ENCODE measurements at places on chromosomes 5 and 9. TPM values are rescaled to one million over a fixed set of nuclear protein-coding genes. Genes with fewer than 3 reads are reported as not detected.

DNA sequence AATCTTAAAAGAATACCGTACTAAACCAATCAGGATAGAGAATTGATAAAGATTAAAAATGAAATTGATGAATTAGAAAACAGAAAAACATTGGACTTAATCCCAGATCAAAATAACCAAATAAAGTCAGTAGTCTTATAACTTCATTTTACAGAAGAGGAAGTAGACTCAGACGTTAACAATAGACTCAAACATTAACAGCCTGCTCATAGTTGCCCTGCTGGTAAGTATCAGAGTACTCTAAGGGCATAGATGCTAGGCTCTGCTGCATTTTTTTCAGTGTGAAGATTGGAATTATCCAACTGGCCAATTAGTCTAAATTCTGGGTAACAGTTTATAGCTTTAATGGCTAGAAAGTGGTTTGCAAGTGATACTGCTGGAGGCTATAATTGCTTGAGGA is 42.9 kb downstream of the ADGRV1 start:
- H3K4me3 ChIP-seq, result no peak overlapping the region
- H3K27ac ChIP-seq, result no peak overlapping the region
- peaks cover 12% of the 10 kb centered on the region for H3K27me3 ChIP-seq
- H3K36me3 ChIP-seq, result no peaks in the 10 kb centered on the region

DNA sequence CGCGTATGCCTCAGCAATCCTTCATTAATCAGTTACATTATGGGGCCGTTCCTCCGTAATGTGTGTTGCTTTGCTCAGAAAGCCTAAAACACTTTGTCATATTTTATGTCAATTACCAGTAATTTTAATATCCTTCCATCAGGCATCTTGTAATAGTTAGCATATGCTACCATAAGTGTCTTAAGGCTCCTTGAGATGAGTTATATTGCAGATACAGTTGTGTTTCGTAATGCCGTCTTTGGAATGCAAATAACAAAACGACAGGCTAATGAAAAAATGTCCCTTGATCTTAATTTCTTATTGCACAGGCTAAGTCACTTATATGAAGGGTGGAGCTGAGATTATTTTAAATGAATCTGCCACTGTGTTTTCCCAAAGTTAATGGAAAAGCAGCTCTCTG is 50.5 kb downstream of the TBCA start:
- DNase-seq, result no peak
- no peaks in the 10 kb centered on the region for H3K27me3 ChIP-seq
- H3K4me1 ChIP-seq, result peaks cover 6% of the 10 kb centered on the region
- no peaks in the 10 kb centered on the region for H3K36me3 ChIP-seq

GRCh38 chr5:147578228-147579024 is 68.6 kb upstream of the DPYSL3 start:
- DNase-seq, result no peak
- H3K27me3 ChIP-seq, result no peaks in the 10 kb centered on the region
- H3K4me3 ChIP-seq, result no peak overlapping the region
- no peak overlapping the region for H3K27ac ChIP-seq
- H3K4me1 ChIP-seq, result no peaks in the 10 kb centered on the region

- H3K4me1 ChIP-seq, result peaks cover 8% of the 10 kb centered on the region
- DNase-seq, result peak; percentile 64
- H3K36me3 ChIP-seq, result no peaks in the 10 kb centered on the region
- H3K27me3 ChIP-seq, result peaks cover 14% of the 10 kb centered on the region
- H3K27ac ChIP-seq, result no peak overlapping the region
Measured at GRCh38 chr9:128254855-128255759, 20.7 kb downstream of the GOLGA2 start.

GRCh38 chr5:138582959-138583358 is 7.8 kb upstream of the HSPA9 start:
- no peaks in the 10 kb centered on the region for H3K4me1 ChIP-seq
- no peaks in the 10 kb centered on the region for H3K36me3 ChIP-seq
- H3K4me3 ChIP-seq, result no peak overlapping the region
- DNase-seq, result no peak

GRCh38 chr5:151699071-151699901 is 12.6 kb upstream of the SPARC start:
- no peaks in the 10 kb centered on the region for H3K4me1 ChIP-seq
- DNase-seq, result no peak
- H3K4me3 ChIP-seq, result no peak overlapping the region
- H3K27ac ChIP-seq, result no peak overlapping the region
- no peaks in the 10 kb centered on the region for H3K36me3 ChIP-seq
- H3K27me3 ChIP-seq, result peaks cover 7% of the 10 kb centered on the region

GRCh38 chr5:160508780-160509361 is 87.2 kb downstream of the PTTG1 start:
- peak; percentile 75 for DNase-seq
- no peaks in the 10 kb centered on the region for H3K36me3 ChIP-seq
- peaks cover 47% of the 10 kb centered on the region for H3K4me1 ChIP-seq
- peak overlapping the region; percentile 52 for H3K27ac ChIP-seq
- peaks cover 2% of the 10 kb centered on the region for H3K27me3 ChIP-seq

- H3K36me3 ChIP-seq, result peaks cover 2% of the 10 kb centered on the region
- no peaks in the 10 kb centered on the region for H3K27me3 ChIP-seq
- H3K4me1 ChIP-seq, result no peaks in the 10 kb centered on the region
- H3K27ac ChIP-seq, result no peak overlapping the region
- no peak for DNase-seq
Measured at GRCh38 chr9:121852241-121852640, 200.8 kb downstream of the DAB2IP start.

DNA sequence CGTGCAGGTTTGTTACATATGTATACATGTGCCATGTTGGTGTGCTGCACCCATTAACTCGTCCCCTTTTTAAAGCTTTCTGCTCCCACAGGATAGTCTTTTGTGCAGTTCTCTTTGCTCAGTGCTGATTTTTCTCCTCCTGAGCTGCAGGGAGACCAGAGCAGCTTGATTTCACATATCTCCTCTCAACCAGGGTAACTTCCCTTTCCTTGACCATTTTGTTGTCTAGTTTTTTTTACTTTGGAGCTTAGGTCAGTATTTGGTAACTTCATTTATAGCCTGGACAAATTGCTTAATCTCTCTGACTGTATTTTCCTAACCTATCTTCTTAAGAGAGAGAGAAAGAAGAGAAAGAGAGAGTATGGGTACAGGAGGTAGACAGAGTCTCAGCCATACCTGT is 137.1 kb upstream of the ZNF366 start:
- no peaks in the 10 kb centered on the region for H3K4me1 ChIP-seq
- H3K36me3 ChIP-seq, result no peaks in the 10 kb centered on the region
- H3K4me3 ChIP-seq, result no peak overlapping the region
- peaks cover 16% of the 10 kb centered on the region for H3K27me3 ChIP-seq
- DNase-seq, result no peak
- no peak overlapping the region for H3K27ac ChIP-seq

DNA sequence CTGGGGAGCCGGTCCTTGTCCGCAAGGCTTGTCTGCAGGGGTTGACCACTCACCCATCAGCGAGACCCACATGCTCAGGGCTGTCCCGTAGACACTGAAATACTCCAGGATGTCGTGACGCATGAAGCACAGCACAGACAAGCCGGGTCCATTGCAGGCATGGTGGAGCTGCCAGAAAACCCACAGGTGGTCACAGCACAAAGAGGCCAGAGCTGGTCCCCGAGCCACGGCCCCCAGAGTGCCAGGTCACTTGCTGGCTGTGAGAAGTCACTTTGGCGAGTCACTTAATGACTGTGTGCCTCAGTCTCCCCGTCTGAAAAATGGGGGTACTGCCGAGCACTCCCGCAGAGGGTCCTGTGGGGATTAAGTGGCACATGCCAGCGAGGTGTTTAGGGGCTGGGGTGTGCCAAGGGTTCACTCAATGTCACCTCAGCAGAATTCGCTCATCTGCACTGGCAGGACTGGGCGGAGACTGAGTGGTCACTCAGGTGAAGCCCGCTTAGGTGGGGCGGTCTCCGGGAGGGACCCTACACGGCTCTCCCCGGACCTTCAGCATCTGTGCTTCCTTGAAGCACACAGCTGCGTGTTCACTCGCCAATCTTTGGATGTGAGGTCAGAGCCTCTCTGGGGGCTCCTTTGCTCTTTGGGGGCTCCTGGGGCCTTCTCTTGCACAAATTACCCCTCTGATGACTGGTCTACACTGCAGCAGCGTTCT is 4.5 kb downstream of the MYMK start:
- DNase-seq, result no peak
- no peak overlapping the region for H3K27ac ChIP-seq
- H3K36me3 ChIP-seq, result no peaks in the 10 kb centered on the region
- H3K27me3 ChIP-seq, result no peaks in the 10 kb centered on the region
- no peak overlapping the region for H3K4me3 ChIP-seq

DNA sequence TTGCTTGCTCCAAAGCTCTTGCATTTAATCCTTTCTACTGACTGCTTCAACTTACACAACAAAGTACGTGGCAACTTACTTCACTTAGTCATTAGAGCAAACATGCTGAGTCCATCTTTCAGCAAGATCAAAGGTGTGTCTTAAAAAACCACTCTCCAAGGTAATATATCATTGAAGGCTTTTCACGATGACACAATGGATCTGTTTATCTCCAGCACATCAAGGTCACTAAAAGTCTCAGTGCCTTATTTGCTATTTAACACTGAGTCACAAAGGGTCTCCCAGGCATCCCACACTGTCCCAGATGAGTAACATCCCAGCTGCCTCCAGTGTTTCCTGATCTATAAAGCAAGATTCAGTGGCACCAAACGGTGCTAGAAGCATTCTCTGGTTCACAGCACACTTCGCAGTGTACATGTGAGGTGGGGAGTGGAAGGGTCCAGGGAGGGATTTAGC is 3.7 kb upstream of the CLK4 start:
- H3K27me3 ChIP-seq, result peaks cover 7% of the 10 kb centered on the region
- H3K4me3 ChIP-seq, result no peak overlapping the region
- H3K27ac ChIP-seq, result no peak overlapping the region
- peaks cover 7% of the 10 kb centered on the region for H3K36me3 ChIP-seq
- H3K4me1 ChIP-seq, result peaks cover 5% of the 10 kb centered on the region

- H3K36me3 ChIP-seq, result peaks cover 2% of the 10 kb centered on the region
- DNase-seq, result no peak
- H3K27me3 ChIP-seq, result peaks cover 8% of the 10 kb centered on the region
- H3K27ac ChIP-seq, result no peak overlapping the region
Measured at GRCh38 chr9:26775391-26775790, 117.2 kb downstream of the CAAP1 start.

DNA sequence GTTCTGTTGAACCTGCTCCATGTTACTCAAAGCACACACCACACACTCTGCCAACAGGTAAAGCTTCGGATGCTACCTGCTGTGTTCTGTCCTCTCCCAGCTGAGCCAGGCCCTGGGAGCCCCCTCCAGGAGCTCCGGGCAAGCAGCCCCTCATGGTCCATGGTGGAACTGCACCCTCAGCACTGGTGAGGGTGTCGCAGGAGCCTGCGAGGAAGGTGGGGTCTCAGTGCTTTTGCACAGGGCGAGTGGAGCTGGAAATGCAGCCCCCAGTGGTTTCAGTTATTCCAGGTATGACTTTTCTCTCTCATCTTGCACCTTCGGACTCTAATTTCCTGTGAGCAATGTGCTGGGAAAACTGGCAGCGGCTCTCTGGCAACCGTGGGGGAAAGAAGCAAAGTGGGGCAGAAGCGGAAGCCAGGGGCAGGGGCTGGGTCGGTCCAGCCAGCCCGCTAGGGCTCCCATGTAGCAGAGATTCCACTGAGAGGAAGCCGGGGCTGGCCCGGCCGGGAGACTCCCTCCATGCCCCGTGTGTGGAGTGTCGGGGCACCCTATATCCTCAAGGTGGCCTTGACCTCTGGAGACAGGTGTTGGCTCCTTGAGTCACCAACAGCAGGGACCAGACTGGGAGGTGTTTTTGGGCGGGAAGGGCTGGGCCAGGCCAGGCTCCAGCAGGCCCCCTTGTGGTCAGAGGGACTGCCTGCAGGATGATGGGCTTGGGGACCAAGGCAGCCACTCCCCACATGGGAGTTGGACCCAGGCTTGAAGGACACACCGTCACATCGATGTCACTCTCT is 75.6 kb upstream of the PRSS3 start:
- peak; percentile 52 for DNase-seq
- H3K27me3 ChIP-seq, result no peaks in the 10 kb centered on the region
- no peak overlapping the region for H3K27ac ChIP-seq
- H3K36me3 ChIP-seq, result no peaks in the 10 kb centered on the region

DNA sequence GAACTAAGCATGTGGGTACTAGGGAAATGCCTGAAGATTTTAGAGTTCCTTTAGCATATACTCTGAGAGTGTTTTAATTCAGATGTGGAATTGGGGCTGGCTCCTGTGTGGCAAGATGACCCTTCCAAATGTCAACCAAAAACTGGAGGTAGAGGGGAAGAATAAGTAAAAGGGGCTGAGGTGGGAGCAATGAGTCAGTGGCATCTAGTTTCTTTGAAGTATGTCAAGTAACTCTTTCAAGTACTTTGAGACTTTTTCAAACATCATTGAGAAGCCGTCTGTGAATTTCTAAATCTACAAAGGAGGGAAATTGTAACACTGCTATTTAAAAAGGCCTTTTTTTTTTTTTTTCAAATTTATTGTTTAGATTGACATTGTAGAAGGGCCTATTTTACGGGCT is 184.4 kb downstream of the MAN2A1 start:
- DNase-seq, result no peak
- H3K4me3 ChIP-seq, result no peak overlapping the region
- H3K27ac ChIP-seq, result no peak overlapping the region

GRCh38 chr9:80320480-80320879 is 748.7 kb downstream of the TLE4 start:
- no peak for DNase-seq
- no peaks in the 10 kb centered on the region for H3K27me3 ChIP-seq
- H3K4me1 ChIP-seq, result no peaks in the 10 kb centered on the region
- H3K4me3 ChIP-seq, result no peak overlapping the region
- no peaks in the 10 kb centered on the region for H3K36me3 ChIP-seq
- H3K27ac ChIP-seq, result no peak overlapping the region

DNA sequence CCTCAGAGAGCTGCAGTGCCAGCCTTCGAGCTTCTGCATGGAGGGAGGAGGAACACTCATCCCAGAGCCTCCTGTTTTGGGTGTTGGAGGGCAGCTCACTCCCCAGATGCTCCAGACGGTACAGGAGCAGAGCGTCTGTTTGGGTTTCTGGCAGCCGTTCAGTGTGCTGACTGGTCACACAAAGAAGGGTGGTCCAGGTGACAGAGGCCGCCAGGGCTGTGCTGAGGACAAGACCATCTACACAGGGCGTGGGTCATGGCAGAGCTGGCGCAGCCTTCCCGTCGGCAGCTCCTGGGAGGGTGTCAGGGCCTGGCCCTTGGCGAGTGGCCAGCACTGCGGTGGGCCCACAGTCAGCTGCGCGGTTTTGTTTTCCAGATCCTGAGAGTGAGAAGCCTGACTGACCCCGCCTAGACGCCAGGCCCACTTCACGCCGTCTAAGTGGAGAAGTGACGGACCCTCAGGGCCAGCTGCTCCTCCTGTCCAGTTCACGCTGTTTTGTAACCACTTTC is 131.4 kb upstream of the FAM120A start:
- H3K4me1 ChIP-seq, result peaks cover 11% of the 10 kb centered on the region
- H3K36me3 ChIP-seq, result no peaks in the 10 kb centered on the region
- no peak overlapping the region for H3K4me3 ChIP-seq
- H3K27me3 ChIP-seq, result peaks cover 32% of the 10 kb centered on the region
- DNase-seq, result no peak

The FASTKD3 gene
- 8.5 TPM for total RNA-seq

The FCHO2 gene
- total RNA-seq, result 2.4 TPM

The UCK1 gene
- 29.7 TPM for total RNA-seq

The PCDHAC1 gene
- total RNA-seq, result not detected

The OSMR gene
- 0.63 TPM for total RNA-seq

The SPAAR gene
- not detected for total RNA-seq

The SPINK13 gene
- total RNA-seq, result not detected

The SLC25A48 gene
- total RNA-seq, result not detected

All from activated T-cell treated with anti-CD3 and anti-CD28 coated beads, Interleukin-2, amount 50 U/mL, for 72 hours (primary cell).